HT1080 (cell line): ENCODE measurements at places on chromosomes 3 and 15.

GRCh38 chr15:80769829-80770705 lies 9.1 kb upstream of the CEMIP start:
- DNase-seq = no peak

DNA sequence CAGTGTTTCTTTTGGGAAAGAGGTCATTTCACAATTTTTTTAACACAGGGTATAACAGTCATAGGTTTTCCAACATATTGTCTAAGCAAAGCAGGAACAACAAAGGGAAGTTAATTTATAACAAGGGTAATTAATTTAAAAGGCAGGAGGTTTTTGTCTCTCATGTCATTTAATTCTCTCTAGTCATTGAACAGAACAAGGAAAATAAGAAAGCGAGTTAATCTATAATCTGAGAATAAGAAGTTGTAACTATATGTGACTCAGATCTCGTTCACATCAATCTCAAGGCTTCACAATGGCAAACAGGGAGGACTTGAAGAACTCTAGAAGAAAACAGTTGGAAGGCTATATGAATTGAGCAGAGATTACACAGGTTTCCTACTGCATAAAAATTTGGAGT lies 579.8 kb upstream of the CCDC54 start:
- no peak for DNase-seq

- DNase-seq = peak; percentile 40
Measured at GRCh38 chr3:88385090-88385489, 235.3 kb downstream of the C3orf38 start.

GRCh38 chr3:105957722-105958121 lies 88.9 kb upstream of the CBLB start:
- no peak for DNase-seq

DNA sequence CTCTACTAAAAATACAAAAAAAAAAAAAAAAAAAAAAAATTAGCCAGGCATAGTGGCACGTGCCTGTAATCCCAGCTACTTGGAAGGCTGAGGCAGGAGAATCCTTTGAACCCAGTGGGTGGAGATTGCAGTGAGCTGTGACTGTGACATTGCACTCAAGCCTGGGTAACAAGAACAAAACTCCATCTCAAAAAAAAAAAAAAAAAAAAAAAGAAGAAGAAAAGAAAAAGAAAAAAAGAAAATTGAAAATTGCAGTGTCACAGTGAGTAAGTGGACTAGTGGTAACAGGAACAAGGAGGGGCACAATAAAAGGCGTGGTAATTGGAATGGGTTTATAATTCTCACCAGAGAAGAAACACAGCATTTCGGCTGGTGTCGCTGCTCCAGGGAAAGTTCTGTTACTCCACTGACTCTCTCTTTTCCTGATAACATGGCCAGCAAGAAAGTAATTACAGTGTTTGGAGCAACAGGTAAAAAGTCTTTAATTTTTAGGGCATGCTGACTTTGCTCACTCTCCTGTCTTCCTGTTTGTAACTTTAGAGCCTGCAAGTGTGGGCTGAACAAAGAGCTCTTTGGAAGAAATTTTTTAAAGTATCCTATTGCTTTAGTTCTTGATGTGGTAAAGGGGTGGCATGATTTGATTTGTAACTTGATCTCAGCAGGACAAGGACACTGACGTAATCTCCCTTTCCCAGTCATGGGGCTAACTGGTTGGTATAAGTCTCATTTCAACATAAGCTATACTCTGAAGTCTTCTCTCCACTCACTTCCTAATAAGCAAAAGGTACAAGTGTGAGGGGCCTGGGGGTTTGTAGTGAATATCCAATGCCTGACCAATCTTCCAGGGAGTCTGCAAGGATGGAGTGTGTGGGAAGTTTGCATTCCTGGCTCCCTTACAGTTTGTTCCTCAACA lies 22.1 kb upstream of the TRA2B start:
- DNase-seq = peak; percentile 93

DNA sequence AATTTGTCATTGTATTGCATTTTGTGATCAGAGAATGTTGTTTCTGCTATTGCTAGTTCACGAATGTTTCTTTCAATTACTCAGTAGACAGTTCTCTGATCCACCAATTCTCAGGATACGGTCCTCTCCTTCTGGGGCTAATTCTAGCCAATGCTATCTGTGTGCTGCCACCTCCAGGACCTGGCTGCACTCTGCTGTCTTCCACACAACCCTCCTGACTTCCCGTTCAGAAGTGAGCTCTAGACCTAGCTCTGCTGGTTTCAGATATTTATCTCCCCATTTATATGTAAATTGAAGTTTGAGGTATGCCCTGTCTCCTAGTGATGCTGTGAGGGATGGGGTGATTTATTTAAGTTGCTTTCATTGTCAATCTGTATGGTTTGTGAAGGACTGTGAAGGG lies 21.7 kb upstream of the UBL7 start:
- no peak for DNase-seq

DNA sequence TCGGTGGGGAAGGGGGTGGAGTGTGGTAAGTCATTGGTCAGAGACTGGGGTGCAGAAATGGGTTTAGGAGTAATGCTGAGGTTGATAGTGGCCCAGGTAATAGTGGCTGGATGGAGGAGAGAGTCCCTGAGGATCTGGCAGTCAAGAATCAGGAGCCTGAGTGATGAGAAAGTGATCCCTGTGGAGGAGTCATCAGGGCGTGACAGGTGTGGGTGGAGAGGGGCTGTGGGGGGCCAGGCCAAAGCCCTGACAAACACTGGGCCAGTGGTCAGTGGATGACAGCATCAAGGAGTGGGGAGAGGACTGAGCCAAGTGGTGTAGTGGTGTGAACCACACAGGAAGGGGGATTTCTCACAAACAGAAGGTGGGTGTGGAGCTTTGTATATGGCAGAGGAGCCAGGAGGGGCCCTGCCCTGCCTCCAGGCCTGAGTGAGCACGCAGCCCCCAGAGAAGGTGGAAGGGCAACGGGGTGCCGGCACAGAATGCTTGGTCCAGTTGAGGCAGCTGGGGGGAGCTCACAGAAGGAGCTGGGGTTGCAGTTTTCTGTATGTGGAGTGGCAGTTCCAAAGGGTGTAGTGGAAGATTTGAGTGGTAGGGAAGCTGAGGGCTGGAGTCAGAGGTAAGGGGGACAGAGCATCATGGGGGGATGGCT lies 77.1 kb downstream of the SPSB4 start:
- DNase-seq = no peak

DNA sequence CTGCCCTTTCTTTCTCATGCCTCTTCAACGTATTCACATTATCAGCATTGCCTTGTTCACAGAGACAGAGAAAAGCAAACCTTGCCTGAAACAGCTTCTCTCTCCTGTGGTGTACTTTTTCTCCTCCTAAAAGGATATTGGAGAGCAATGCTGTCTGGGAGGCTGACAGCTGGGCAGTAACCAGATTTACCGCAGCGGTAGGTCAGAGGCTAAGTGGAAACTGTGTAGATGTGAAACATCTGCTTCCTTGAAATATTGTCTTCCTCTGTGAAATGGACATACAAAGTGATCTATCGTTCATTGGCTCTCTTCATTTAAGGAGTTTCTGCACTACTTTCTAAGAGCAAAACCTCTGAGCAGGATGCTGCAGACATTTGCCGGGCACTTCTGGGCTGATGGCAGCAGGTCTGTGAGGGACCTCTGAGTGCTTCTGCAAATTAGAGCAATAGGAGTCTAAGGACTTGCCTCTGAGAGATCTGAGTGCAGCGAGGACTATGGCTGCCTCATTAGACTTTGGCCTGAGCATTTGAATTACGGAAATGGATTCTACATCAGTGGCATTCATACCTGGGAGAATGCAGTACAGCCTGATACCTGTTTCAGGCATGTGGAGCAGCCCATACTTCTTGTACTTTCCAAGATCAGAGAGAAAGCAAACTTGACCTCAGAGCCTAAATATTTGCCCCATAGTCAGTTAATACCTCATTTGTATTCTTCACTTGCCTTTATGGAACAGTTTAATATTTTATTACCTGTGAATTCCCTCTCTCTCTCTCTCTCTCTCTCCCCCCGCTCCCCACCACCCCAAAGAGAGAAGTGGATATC lies 260.5 kb upstream of the TPRG1 start:
- no peak for DNase-seq

DNA sequence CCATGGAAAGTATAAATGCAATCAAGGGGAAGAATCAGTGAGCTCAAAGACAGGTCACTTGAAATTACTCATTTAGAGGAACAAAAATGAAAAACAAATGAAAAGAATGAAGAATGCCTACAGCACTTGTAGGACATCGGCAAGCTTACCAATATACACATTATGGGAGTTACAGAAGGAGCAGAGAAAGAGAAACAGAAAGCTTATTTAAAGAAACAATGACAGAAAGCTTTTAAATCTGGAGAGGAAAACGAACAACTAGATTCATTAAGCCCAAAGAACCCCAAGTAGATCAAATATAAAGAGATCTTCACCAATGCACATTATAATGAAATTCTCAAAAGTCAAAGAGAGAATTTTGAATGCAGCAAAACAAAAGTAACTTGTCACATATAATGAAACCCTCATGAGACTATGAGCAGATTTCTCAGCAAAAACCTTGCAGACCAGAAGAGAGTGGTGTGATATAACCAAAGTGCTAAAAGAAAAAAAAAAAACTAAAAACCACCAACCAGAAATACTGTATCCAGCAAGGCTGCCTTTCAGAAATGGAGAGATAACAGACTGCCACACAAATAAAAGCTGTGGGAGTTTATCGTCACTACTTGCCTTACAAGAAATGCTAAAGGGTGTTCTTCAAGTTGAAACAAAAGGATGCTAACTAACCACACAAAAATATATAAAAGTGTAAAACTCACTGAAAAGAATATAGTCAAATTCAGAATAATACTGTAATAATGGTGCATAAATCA lies 63.1 kb downstream of the MYH15 start:
- DNase-seq = no peak

- no peak for DNase-seq
Measured at GRCh38 chr3:17407576-17407975, 334.9 kb downstream of the TBC1D5 start.

DNA sequence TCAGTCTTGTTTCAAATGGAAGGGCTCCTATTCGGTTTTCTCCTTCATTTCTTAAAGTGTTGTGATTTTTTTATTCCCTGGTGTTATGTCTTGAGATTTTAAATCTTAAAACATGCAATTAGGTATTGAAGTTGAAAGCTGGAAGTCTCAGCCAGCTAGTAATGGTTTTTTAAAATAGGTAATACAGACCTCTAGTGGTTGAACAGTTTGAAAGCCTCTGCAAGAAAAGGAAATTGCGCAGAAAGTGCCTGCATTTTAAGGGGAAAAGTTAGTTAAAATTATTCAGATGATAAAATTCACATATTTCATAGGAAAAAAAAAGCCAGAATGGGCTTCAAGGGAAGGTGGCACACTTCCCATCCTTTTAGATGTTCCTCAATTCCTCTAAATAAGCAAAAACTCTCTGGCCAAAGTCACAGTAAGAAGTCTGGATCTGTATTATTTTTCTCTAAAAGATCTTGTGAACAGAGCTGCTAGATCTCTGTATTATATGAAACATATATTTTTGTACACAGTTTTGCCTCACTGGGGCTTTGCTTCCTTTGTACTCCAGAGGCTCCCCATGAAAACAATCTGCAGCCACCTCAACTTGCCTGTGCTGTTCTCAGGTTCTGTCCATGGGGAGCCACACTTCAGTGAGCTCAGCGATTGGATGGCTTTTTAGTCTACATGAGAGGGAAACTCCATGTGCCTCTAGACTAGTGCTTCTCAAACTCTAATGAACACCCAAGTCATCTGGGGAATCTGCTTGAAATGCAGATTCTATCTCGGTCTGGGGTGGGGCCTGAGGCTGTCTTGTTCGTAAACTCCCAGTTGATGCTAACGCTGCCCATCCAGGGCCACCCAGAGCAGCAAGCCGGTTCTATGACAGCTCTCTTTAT lies 21.5 kb downstream of the AGTR1 start:
- peak; percentile 25 for DNase-seq
